Neural progenitor cell (in vitro differentiated cells): ENCODE measurements at places on chromosomes 13 and 19.
A peak's percentile ranks its signal among the peaks of the same experiment; 100 is the strongest.

DNA sequence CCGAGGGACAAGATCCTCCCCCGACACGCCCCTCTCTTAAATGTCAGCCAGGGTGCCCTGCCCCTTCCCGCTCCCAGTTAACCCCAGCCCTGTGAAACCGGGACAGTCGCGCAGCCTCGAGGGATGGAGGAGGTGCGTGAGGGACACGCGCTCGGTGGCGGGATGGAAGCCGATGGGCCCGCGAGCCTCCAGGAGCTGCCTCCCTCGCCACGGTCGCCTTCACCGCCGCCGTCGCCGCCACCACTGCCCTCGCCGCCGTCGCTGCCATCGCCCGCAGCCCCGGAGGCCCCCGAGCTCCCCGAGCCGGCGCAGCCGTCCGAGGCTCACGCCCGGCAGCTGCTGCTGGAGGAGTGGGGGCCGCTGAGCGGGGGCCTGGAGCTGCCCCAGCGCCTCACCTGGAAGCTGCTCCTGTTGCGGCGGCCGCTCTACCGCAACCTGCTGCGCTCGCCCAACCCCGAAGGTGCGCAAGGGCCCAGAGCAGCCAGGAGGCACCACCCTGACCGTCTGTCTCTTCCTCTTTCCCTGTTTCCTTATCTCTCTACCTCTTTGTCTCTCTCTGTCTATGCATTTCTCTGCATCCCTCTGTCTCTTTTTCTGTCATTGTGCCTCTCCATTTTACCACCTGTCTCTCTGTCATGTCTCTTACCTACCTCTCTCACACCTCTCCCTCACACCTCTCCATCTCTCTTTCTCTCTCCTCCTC, at the start of gene NCCRP1:
Gene NCCRP1, plus strand, starts transcription at position 105 of the 703 bp plus-strand sequence. Its CDS starts 19 bp downstream, at position 124.
- peak; percentile 84 for DNase-seq

DNA sequence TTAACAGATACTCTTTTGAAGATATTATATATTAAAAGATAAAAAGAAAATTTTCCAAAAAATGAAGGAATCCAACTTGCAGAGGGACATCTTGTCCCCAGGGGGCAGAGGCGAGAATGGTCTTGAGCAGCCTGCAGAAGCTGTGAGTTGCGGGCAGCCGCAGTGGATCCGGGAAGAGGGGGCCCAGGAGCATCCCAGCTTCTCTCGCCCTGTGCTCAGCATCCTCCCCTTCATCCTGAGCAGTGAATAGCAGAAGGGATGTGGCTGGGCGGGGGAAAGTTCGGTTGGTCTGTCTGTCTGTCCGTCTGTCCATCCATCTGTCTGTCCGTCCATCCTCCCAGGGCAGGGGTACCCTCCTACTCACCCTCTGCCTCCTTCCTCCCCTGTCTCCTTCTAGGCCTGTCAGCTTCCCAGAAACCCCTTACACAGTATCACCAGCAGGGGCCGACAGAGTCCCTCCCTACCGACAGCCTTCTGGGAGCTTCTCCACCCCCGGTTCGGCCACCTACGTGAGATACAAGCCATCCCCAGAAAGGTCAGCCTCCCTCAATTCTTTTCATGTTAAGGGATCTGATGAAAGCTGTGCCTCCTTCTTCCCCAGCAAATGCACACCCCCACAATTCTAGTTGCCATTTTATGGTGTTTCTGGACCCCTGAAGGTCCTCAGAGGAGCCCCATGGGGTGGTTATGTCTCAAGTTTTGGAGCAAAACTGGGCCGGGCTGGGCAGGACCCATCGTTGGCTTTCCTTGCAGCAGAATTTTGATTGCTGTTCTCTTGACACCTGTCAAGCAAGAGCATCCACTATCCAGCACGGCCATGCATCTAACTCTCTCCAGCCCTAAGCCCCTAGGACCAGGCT, 81.6 kb downstream of the DPF1 start:
- peak; percentile 83 for DNase-seq

DNA sequence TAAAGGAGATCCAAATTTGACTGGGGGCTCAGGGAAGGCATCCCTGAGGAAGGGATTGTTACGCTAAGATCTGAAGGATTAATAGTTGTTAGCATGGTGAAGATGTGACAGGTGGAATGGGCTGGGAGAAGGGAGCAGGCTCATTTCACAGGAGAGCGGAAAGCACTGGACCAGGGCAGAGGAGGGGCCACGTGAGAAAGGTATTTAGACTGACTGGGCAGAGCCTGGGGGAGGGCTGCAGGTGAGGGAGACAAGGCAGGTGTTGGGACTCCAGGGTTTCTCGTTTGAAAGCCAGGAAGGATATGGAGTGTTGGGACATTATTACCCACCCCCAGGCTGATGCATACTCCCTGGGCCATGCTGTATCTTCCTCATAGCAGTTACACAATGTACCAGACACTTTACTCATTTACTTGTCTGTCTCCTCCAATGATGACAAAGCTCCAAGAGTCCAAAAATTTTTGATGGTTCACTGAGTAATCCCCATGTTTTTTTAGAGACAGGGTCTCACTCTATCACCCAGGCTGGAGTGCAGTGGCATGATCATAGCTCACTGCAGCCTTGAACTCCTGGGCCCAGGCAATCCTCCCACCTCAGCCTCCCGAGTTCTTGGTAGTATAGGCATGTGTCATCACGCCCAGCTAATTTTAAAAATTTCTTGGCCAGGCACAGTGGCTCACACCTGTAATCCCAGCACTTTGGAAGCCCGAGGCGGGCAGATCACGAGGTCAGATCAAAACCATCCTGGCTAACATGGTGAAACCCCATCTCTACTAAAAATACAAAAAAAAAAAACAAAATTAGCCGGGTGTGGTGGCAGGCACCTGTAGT, 2.3 kb downstream of the TRAPPC6A start:
- DNase-seq = no peak

DNA sequence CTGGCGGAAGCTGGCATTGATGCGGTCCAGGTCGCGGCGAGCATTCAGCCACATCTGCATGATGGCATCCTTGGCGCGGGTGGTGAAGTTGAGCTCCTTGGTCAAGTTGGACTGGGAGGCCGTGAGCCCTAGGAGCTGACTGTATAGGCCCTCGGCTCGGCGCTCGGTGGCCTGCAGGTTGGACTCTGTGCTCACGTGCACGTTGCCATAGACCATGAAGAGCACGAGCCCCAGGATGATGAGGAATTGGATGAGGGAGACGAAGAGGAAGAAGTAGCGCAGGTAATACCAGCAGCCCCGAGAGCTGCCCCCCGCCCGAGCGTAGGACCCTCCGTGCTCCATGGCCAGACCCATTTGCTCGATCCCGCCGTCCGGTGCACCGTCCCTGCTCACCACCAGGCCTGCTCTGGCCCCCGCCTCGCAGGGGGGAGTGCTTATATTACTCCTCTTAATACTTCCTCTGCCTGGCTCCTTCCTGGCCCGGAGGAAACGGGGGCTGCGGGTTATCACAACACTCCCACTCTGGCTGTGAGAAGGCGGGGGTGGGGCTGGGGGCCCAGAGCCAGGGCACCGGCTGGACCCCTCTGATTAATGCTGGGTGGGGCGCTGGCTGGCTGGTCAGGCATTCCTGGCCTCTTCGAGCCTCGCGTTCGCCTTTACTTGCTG, at the start of gene PLVAP:
Gene PLVAP, minus strand, starts transcription at position 408 of the 666 bp plus-strand sequence. Its CDS starts 54 bp downstream, at position 354.
- DNase-seq = no peak

GRCh38 chr13:32594157-32594738, 8.0 kb downstream of the PDS5B start:
- no peak for DNase-seq

DNA sequence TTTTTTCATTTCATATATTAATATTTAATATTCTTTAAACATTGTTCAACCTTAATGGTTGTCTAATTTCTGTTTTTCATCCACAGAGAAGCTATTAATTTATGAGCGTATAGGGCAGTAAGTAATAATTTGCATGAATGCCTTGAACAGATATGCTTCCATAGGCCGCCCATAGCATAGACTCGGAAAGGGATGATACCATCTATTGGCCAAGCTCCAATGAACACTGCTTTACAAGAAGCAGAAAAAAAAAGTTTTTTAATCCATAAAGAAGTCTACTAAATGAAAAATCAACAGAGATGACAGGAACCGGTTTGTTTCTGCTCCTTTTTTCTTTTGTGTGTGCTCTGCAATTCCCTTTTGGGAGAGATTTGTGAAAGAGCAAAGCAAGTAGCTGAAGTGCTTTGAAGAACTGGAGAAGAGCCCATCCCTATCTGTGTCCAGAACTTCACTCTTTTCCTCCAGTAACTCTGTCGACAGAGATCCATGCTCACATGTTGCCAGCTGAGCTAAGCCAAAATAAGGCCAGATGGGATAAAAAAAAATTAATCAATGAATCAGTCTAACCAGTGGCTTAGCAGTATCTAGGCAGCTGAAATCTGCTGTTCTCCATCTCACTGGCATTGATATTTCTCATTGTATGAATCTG, 215.9 kb upstream of the SOX21 start:
- no peak for DNase-seq

- DNase-seq = no peak
Observed at GRCh38 chr13:42808341-42808940, 27.1 kb downstream of the FAM216B start.

DNA sequence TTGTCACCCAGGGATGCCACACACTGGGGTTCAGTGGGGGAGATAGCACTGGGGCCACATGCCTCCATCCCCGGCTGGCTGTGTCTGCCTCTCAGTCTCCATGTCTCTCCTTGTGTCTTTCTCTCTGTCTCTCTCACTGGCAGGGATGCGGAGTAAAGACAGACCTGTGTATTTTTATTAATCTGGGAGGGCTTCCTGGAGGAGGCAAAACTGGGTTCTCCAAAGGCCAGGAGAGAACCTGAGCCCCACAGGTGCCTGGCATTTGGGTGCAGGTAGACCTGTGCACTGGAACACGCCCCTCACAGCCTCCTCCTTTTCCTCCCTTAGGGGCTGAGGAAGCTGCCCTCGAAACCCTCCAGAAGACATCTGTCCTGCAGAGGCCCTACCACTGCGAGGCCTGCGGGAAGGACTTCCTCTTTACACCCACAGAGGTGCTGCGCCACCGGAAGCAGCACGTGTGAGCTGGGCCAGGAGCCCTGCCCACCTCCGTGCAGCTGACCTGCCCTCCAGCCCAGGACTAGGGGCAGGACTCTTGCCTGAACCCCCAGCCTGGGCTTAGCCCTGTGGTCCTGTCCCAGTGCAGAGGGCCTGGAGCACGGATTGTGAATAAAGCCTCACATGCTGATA, 32.7 kb downstream of the DHX34 start:
- no peak for DNase-seq

- peak; percentile 41 for DNase-seq
Observed at GRCh38 chr13:71240911-71241310, 626.1 kb downstream of the DACH1 start.

DNA sequence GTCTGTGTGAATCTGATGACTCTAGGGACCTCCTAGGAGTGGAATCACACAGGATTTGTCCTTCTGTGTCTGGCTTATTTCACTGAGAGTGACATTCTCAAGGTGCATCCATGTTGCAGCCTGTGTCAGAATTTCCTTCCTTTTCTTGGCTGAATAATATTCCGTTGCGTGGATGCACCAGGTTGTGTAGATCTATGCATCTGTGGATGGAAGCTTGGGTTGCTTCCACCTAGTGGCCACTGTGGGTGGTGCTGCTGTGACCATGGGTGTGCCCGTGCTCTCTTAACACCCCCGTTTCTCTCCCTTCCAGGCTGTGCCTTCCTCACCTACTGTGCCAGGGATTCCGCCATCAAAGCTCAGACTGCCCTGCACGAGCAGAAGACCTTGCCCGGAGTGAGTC, 26.2 kb downstream of the CELF5 start:
- no peak for DNase-seq

- DNase-seq = no peak
Observed at GRCh38 chr13:73893833-73894232, 240.4 kb downstream of the KLF12 start.

DNA sequence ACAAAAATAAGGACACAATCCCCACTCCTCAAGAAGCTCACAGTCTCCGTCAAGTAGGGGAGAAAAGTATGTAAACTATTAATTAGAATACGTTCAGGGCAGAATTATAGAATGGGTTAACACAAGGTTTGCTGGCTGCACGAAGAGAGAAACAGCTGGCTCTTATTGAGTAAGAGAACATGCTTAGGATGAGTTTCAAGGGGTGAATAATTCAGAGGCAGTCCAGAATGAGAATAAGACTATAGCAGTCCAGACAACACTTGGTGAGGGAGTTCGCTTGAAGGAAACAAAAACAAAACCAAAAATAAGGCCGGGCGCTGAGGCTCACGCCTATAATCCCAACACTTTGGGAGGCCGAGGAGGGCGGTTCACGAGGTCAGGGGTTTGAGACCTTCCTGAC, 61.9 kb downstream of the THSD1 start:
- DNase-seq = no peak

DNA sequence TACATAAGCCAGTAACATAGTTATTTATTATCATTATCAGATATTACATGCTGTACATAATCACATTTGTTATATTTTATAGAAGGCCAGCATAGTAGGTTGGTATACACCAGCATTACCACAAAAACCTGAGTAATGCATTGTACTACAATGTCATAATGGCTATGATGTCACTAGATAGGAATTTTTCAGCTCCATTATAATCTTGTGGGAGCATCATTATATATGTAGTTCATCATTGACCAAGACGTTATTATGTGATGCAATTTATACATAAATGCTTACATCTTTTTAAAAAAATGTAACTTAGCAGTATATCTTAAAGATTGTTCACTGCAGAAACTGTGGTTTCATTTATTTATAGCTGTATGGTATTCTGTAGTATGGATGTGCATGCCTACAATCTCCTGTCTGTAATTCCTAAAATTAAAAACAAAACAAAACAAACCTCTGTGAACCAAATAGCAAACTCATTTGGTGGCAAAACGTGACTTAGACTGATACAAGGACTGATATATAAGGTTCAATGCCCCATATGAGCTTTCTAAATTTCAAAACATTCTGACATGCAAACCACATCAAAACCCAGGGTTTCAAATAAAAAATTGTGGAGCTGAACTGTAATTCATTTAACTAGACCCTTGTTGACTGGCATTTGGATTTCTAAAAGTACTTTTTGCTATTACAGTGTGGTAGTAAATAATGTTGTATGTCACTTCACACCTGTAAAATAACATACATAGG, 250.9 kb downstream of the DLEU7 start:
- DNase-seq = no peak

DNA sequence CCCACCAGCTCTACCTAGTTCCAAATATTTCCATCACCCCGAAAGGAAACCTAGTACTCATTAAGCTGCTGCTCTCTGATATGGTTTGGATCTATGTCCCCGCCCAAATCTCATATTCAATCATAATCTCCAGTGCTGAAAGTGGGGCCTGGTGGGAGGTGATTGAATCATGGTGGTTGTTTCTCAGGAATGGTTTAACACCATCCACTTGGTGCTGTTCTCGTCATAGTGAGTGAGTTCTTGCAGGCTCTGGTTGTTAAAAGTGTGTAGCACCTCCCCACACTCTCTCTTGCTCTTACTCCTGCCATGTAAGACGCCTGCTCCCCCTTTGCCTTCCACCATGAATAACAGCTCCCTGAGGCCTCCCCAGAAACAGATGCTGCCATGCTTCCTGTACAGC, 43.4 kb upstream of the MED4 start:
- no peak for DNase-seq
